Suppressor macrophage treated with lipopolysaccharide for 4 hours (primary cell): ENCODE measurements at places on chromosomes 1 and 21.
A peak's percentile ranks its signal among the peaks of the same experiment; 100 is the strongest.

DNA sequence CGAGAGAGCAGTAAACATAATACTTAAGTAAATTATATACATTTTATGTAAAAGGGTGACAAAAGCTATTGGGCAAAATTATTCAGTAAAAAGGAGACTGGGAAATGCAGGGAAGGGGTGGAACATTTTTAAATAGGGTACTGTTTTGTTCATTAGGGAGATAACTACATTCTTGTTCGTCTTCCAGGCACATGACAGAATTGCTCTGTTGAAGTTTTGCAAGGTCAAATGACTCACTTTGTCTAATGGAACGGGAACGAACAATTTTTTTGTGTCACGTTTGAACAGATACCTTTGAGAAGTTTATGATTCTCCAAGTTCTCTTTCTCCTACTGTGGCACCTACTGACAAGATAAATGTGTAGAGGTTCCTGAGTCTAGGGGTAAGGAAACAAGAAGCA is 382.3 kb upstream of the ZRANB2 start:
- DNase-seq, result no peak

DNA sequence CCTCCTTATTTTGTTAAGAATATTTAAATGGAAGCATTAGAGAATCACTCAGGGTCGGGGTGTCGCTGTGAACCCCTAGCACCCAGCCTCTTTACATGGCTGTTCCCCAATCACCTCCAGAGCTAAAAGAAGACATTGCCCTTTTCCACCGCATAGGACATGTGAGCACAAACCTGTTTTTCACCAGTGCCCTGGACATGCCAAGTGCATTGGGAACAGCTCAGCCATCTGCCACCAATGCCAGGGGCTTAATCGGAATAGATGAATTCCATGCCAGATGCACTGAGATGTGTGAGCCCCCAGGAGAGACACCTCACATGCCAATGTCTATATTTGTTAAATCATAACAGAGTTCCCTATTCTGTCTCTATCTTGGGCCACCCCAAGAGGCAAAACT is 33.3 kb downstream of the EIF2D start:
- DNase-seq, result no peak

GRCh38 chr1:198730952-198731351 is 92.1 kb downstream of the PTPRC start:
- DNase-seq, result no peak

GRCh38 chr1:12127206-12127810 is 39.5 kb upstream of the TNFRSF1B start:
- no peak for DNase-seq

DNA sequence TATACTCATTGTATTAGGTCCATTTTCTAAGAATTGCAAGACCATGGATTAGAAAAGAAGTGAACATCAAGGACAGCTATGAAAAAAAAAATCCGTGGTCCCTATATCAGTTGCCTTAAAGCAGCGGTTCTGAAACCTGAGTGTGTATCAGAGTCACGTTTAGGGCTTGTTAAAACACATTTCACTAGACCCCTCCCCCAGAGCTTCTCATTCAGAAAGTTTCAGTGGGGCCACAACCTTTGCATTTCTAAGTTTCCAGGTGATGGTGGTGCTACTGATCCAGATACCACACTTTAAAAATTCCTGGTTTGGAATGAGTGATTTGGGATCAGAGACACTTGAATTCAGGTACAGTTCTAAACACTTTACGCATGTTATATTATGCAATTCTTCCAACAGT is 96.1 kb upstream of the PRMT6 start:
- DNase-seq, result no peak

GRCh38 chr1:205224736-205225135 is 3.0 kb upstream of the TMCC2 start:
- no peak for DNase-seq

- DNase-seq, result no peak
These were observed 96.0 kb downstream of the IGSF21 start for GRCh38 chr1:18203645-18204044.

- DNase-seq, result no peak
These were observed 11.9 kb upstream of the TNFRSF14 start for GRCh38 chr1:2544093-2544874.

GRCh38 chr21:44402323-44403105 is 49.1 kb downstream of the TRPM2 start:
- DNase-seq, result no peak

- DNase-seq, result no peak
These were observed 111.8 kb upstream of the GRIK3 start for GRCh38 chr1:37146071-37146470.

GRCh38 chr1:95309031-95309471 is 75.0 kb downstream of the RWDD3 start:
- DNase-seq, result no peak

DNA sequence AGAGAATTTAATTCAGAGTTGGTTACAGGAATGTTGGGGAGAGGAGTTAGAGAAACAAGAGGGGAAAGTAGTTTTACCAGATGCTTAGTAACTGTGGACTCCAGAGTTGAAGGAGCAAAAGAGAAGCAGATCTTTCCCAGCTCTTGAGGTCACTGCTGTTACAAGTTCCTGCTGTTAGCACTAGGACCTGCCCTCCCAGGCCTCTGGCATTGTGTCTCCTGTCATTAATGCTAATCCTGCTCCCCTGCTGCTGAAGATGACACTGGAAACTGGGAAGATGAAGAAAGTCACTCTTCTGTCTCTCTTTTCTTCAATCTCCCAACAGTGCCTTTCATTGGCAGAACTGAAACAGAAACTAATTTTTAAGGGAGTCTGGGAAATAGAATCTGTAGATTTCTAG is 845.6 kb downstream of the ADGRL2 start:
- DNase-seq, result peak; percentile 6

DNA sequence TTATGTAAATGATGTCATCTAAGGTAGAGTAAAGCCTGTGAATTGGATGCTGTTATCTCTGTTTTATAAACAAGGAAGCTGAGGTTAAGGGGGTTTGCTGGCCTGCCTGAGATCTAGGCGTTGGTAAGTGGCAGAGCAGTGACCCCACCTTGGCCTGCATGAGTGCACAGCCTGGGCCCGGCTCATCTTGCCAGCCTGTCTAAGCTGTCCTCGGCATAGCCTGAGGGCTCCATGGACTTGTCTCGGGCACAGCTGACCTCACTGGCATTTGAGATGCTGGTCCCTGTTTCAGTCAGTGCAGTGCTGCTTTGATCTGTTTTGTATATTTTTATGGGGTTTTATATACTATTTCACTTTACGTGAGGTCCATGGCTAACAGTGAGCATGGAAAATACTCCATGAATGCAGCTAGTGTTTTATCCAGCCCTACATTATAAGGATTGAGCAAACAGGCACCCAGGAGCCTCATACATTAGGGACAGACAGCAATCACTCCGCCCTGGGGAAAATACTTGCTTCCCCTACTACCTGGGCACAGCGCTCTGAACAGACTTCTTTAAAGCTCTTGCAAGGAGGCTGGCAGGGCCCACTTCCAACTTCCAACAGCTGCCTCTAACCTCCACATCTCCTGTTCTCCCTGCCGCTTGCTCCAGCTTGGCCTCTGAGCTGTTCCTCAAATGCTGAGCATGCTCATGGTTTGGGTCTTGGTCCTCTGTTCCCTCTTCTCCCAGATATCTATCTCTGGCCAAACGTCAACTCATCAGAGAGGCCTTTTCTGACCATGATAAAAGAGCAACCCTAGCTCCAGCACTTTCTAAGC is 150.6 kb upstream of the HMGB4 start:
- no peak for DNase-seq

- DNase-seq, result no peak
These were observed 63.9 kb upstream of the GRIK3 start for GRCh38 chr1:37098237-37098636.

DNA sequence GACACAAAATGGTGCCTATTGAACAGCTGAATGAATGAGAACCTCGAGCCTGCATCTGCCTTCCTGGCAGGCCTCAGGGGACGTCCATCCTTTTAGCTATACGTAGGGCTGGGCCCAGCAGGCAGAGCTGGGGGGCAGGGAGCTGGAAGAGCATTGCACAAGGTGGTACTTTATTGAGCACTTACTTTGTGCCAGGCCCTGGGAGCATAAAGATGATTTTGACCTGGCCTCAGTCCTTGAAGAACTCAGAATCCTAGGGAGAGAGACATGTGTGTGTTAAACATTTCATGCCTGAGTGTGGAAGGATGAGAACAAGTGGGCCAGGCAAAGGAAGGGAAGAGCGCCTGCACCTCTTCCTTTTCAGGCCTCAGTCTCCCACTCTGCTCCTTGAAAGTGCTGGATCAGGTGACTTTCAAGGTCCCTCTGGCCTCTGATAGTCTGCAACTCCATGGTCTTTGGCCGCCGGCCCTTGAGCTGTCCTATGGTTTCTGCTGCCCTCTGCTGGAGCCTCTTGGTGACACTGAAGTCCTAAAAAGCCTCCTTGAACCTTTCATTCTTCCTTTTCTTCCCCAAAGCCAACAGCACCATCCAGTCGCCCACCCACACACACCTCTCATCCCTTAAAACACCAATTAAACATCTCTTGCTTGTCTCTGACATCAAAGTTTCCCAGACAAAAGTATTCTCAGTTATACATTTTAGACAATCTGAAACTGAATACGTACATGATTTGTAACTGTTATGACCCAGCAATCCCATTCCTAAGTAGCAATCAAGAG is 3.5 kb upstream of the PEAR1 start:
- peak; percentile 85 for DNase-seq

GRCh38 chr1:174967845-174968705 is 31.7 kb upstream of the CACYBP start:
- DNase-seq, result no peak

DNA sequence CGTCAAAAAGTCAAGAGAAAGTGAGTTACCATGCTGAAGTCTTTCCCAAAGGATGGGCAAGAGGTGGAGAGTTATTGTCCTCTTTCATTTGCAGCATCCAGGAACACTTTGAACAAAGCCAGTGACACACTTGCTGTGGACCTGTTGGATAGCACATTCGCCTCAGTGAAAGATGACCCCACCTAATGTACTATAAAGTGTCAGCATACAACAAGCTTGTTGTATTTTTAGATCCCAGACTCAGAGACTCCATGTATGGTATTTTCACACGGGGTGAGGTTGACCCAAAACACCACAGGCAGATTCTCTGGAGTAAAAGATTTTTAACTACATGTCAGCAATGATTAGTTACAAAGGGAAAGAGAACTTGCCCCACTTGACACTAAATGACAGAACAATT is 273.8 kb downstream of the PTBP2 start:
- DNase-seq, result no peak
